ENCODE measurements at places on chromosomes 4 and X.

DNA sequence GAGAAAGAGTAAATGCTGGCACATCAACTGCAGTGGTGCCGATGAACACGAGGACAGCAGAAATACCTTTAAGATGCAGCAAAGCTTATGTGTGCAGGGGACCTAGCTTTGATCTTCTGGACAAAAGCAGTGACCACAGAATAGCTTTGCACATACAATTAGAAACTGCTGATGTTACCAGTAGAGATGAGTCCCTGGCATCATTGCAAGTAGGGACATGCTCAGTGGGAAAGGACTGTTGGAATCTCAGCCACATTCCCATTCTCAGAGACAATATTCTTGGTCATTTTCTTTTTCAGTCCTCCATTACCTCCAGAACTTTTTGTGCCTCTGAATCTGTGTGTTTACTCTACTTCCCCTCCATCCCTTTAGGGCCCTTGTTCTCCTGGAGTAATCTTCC lies 16.9 kb upstream of the PDLIM3 start:
- no peak for DNase-seq

GRCh38 chr4:165680821-165681220 lies 192.2 kb upstream of the TLL1 start:
- no peak for DNase-seq

DNA sequence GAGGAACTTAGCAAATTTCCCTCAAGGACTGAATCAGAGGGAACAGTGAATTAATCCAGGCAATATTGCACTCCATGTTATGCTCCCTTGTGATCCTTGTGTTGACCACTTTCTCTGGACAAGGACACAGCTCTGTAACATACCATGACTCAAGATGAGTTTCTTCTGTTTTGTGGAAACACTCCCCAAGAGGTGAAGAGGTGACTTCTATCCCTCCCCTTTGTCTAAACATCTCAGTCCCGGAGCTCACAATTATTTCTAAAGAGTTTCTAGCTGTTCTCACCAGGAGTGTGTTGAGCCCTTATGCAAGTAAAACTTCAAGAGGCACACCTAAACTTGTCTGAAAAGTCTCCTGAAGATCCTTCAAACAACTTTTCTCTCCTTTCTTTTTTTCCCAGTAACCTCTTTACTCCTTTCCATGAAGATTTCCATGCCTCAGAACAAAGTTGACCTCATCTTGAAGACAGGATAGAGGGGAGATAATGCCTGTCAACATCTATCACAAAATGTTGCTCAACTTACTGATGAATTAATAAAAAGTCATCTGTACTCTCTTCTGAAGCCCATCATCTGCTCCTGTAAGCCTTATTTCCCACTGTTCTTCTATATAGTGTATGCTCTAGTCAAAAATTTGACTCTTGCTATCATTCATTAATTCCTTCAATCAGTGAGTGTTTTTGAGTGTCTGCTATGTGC lies 429.1 kb downstream of the SPRY1 start:
- no peak for DNase-seq

DNA sequence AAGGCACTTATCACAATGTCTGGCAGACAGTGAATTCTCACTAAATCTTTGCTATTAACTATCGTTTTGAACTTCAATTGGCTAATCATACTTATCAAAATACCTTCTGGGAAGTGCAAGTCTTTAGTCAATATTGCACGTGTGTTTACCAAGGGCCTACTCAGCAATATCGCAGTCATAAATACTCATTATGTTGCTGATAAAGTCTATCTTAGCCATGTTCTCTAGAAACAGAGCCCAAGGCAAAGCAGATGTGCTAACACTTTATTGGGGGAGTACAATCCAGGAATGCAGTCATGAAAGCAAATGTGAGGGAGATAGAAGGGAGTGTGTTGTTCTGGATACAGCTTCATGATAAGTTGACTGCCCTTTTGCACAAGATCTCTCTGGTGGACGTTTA lies 90.5 kb downstream of the FBXO8 start:
- DNase-seq = no peak

GRCh38 chrX:107823456-107823855 lies 2.2 kb upstream of the MID2 start:
- DNase-seq = no peak

- DNase-seq = no peak
These were observed 30.8 kb upstream of the ANXA3 start for GRCh38 chr4:78520808-78521226.

DNA sequence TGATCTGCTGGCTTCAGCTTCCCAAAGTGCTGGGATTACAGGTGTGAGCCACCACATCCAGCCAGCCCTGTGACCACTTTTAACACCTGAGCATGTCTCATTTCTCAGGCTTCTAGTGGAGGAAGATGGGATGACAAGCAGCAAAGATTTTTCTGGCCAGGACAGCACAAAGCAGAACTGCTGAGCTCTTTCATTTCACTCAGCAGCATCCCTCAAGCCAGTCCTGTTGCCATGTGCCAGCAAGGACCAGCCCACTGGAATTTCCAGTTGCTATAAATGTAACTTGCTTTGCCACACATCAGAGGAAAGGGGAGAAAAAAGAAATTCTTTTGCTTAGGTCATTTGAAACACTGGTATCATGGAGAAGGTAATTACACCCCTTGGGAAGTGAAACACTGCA lies 75.9 kb downstream of the SLC9A7 start:
- no peak for DNase-seq

DNA sequence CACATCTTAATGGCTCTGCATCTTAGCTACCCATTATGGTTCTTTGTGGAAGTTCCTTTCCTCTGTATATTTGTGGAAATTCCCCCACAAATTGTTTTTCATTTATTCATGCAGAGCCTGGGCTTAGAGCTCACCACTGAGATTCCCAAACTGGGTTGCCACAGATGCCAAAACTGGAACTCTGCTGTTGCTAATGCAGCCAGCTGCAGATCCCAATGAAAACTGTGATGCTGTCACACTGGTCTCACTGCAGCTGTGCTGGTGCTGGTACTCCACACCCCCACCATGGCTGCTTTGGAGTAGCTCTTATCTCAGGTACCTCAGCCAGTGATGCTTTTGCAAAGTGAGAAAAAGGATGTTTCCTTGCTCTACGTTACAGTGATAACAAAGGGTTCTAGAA lies 87.7 kb downstream of the DCK start:
- DNase-seq = no peak

DNA sequence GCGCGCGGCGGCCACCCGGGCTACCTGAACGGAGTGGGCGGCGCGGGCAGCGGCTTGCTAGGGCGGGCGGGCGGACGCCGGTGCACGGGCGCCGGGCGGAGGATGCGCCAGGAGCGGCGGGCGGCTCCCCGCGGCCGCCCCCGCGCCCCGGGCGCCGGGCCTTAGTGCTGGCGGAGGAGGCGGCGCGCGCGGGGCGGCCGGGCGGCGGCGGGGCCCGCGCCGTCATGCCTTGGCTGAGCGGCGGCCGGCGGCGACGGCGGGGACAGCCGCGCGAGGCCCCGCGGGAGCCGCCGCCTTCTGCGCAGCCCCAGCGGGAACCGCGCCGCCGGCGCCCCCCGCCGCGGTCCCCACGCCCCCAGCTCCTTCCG lies 48.2 kb downstream of the CLDN34 start:
- no peak for DNase-seq

- DNase-seq = no peak
These were observed 890.8 kb downstream of the TRIML1 start for GRCh38 chr4:189029976-189030504.

Measured in epithelial cell of prostate (primary cell).